ENCODE measurements at places on chromosomes 6 and 20. TPM values are rescaled to one million over a fixed set of nuclear protein-coding genes. Genes with fewer than 3 reads are reported as not detected.

Gene ENPP5
- total RNA-seq: 13.9 TPM

Gene FNDC11
- 2.4 TPM for total RNA-seq

Gene DEFB124
- total RNA-seq: not detected

Gene MUCL3
- total RNA-seq: 0.25 TPM

Gene LAMP5
- total RNA-seq: 0.47 TPM

Gene PGC
- total RNA-seq: not detected

Gene MCHR2
- not detected for total RNA-seq

Gene FAM8A1
- 10.9 TPM for total RNA-seq

Gene ZNF334
- total RNA-seq: 17.9 TPM

Gene UFL1
- total RNA-seq: 25.2 TPM

Gene TSBP1
- not detected for total RNA-seq

Gene C2
- total RNA-seq: 0.29 TPM

Gene IDH3B
- 91.7 TPM for total RNA-seq

Gene FAM83C
- total RNA-seq: not detected

Gene HLA-DQA2
- not detected for total RNA-seq

Measured in endodermal cell (in vitro differentiated cells).